Stimulated activated CD4-positive, alpha-beta T cell treated with anti-CD3 and anti-CD28 coated beads, Interleukin-2, amount 100 ng/mL, for 24 hours (primary cell): ENCODE measurements at places on chromosomes 16 and 17.

GRCh38 chr16:5580296-5580695 lies 482.7 kb upstream of the EEF2KMT start:
- no peak for DNase-seq

DNA sequence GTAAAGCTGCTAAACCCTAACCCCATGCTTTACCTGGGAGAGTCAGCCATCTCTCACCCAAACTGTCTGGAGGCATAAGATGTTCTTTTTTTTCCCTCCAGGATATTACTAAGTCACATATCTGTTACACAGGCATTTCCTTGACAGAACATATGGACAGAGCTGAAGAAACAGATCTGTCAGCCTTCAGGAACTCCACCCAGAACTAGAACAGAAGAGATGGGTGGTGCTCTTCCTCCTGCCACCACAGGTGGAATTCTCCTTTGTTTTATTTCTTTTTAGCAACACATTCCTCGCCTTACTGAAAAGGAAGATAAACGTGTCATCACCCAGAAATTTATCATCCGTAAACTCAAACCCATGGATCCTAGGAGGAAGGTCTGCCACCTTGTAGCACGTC lies 8.8 kb downstream of the MYCBPAP start:
- no peak for DNase-seq

- no peak for DNase-seq
These were observed 54.1 kb downstream of the HLF start for GRCh38 chr17:55318715-55319487.

DNA sequence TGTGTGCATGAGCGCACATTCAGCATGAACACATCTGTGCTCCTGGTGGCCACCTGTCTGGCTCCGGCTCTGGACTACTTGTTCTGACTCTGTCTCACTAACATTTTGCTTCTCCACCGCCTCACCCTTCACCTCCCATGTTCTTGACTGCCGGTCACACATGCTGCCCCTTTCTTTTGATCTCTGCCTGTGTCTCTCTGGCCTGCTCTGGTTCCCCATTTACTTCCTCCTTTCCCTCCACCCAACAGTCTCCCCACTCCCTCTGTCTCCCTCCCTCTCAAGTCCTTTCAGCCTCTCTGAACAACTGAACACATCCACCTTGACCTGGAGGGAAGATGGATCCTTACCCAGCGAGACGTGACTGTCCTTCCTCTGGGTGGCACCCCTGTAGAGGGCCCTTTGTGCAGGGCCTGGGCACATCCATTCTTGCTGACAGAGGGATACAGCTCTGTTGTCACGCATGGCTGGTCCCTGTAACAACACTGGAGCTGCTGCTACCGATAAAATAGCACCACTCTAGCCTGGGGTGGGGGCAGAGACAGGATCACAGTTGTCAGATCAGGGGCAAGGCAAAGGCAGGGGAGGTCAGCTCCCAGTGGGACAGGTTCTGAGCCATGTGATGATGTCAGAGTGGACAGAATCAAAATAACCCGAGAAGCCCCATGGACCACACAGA lies 11.0 kb downstream of the ZSCAN32 start:
- DNase-seq = no peak

DNA sequence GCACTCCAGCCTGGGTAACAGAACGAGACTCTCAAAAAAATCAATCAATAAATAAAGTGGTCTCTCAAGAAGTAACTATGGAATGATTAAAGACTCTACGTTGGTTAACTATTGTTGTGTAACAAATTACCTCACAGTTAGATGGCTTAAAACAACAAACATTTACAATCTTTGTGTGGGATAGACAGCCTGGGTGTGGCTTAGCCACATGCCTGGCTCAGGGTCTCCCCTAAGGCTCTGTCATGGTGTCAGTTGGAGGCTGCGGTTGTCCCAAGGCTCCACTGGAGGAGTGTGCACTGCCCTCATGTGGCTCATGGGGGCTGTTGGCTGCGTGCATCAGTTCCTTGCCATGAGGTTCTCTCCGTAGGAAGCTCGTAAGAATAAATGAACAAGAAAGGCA lies 294.5 kb downstream of the SNX29 start:
- DNase-seq = no peak

GRCh38 chr16:85846461-85846860 lies 47.0 kb downstream of the COX4I1 start:
- no peak for DNase-seq

DNA sequence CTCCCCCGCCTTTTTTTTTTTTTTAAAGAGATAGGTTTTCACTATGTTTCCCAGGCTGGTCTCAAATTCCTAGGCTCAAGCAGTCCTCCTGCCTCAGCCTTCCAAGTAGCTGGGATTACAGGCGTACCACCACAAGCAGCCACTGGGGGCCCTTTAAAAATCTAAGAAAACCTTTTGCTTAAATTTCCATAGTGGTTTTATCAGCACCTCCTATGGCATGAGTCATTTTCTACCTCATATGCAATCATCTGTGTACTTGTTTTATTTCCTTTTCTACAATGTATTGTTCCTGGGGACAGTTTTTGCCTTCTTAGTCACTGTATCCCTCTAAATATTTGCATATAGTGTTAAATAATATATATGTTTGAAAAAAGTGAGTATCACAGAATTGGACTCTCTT lies 29.2 kb downstream of the GNA13 start:
- peak; percentile 59 for DNase-seq

DNA sequence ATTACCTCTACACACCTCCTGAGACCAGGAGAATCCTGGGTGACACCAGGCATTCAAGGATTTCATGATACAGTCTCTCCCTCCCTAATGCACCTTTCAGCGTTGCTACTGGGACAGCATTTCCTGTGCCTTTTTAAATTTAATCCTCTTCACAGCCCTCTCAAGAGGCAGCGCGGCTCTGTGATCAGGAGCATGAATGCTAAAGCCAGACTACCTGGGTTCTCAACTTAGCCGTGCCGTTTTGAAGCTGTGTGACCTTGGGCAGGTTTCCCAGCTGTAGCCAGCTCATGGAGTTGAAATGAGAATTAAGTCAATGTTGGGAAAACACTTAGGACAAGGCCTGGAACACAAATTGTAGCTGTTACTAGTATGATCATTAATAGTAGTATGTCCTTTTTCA lies 191.8 kb downstream of the XYLT1 start:
- DNase-seq = no peak

- no peak for DNase-seq
These were observed 2.5 kb downstream of the CCDC78 start for GRCh38 chr16:723695-724094.
